Activated T-helper 1 cell treated with anti-CD3 and anti-CD28 coated beads, Interleukin-2, amount 50 U/mL, for 16 hours (primary cell): ENCODE measurements at places on chromosomes 13 and 19.

DNA sequence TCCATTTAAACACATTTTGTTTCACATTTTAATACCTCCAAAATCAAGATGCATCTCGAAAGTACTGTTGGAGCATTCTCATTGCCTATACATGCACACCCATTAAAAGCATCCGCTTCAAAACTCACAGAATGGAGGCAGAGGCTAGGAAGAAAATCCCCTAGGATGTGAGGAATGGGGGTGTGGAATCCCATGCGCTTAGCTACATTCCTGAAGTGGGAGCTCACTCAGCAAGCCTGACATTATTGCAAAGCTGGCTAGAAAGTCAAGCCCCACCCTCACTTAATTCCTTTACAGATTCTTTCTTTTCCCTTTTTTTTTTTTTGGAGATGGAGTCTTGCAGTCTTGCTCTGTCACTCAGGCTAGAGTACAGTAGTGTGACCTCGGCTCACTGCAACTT is 4.6 kb upstream of the FAM32A start:
- DNase-seq, result no peak

DNA sequence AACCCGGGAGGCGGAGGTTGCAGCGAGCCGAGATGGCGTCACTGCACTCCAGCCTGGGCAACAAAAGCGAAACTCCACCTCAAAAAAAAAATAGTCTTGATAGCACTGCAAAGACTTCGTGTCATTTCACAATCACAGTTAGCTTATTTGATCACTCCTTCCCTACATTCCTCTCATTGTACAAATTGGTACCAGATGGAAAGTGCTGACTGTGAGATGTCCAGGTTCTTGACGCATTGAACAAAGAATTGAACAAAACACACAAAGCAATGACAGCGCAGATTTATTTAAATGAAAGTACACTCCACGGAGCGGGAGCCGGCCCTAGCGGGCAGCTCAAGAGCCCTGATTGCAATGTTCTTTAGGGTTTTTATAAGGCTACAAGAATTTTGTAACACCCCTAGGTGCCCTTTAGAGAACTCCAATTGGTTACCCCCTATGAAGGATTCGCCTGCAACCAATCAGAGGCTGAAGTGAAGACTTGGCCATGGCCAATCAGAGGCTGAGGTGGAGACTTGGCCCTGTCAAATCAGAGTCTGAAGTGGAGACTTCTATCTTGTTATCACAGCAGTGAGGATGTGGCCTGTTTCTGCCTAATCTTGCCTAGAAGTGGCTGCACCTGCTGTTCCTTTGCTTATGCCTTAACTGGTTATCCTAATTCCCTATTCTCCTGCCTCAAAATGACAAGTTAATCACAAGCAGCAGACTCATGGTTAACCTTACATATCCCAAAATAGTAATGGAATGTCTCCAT is 16.7 kb downstream of the ZNF556 start:
- DNase-seq, result no peak

DNA sequence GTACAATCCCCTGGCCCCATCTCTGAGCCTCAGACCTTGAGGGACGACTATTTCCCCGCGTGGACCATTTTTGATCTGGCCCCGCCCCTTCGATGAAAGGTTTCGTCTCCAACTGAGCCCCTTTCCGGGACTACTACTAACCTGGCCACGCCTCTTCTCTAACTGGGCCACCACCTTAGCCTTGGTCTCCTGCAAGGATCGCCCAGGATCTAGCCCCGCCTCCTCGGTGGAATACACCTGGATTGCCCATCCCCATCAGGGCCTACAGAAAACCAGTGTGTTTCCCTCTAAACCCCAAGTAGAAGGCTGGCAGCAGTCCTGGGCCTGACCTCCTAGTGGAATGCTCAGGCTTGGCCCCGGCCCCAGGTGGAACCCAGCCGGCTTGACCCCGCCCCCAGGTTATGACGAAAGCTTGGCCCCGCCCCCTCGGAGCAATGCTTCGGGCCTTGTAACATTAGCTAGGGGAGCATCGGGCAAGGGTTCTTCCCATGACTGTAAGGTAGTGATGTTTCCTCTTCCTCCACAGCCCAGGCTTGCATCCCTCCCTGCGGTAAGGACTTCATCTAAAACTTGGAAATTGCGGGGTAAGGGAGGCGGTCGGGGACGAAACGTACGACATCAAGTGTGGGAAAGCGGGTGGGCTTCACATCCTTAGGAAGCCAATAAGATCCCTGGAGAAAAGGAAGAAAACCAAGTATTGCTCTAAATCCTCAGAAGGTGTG is 9.1 kb downstream of the SPACA6 start:
- no peak for DNase-seq

GRCh38 chr13:35468195-35468594 is 8.3 kb downstream of the MAB21L1 start:
- no peak for DNase-seq

- DNase-seq, result no peak
Observed at GRCh38 chr19:39146091-39146490, 20.5 kb downstream of the PAK4 start.

DNA sequence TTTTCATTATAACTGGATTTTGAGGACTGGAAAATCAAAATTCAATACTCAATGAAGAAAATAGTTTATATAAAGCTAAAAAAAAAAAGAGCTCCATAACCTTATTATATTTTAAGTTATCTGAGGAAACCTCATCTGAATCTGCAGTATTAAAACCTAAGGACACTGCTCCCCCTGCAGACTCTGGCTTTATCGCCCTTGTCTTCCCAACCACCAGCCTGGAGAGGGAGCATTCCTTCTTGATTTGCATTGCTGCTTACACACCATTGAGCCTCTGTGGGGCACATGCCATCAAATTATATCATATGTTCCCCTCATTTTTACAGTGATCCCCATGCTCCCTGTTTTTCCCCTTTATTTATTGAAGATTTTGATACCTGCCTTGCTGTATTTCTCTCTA is 871.4 kb upstream of the GPC6 start:
- no peak for DNase-seq
